Astrocyte (in vitro differentiated cells and primary cell): ENCODE measurements at places on chromosomes 3 and 15.
A peak's percentile ranks its signal among the peaks of the same experiment; 100 is the strongest.

DNA sequence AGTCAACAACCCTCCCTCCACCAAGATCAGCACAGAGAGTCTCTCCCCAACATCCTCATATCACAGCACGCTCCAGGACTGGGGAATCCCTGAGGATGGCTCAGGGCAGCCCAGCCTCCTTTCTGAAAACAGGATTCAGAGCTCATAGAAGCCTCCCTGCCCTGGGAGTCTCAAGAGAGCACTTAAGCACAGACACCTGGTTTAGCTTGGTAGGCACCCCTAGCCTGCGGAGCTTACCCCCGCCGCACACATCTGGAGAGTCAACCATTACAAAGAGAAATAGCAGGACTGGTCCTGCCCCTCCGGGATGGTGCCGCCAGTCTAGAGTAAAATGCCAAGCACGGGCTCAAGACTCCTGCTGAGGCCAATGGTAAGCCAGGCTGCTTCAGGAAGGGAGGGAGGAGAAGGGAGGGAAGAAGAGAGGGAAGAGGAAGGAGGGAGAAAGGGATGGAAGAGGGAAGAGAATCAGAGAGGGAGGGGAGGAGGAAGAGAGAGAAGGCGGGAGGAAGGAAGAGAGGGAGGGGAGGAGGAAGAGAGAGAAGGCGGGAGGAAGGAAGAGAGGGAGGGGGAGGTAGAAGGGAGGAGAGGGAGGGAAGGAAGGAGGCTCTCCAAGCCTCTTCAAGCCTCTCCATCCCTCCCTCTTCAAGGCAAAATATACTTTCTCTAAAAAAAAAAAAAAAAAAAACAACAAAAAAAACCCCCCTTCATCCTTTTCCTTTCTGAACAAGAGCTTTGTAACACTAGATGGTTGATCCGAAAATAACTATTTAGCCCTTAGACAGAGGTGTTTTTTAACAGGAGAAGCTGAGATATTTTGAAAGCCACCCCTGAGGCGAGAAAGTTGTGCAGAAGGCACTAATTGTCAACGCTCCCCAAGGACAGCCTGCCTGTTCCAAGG is 278.6 kb upstream of the TLE3 start:
- no peak for DNase-seq

- no peak for DNase-seq
These were observed 44.9 kb downstream of the TRIM69 start for GRCh38 chr15:44781128-44781810.

GRCh38 chr3:155404486-155404885 is 111.0 kb upstream of the STRIT1 start:
- no peak for DNase-seq

DNA sequence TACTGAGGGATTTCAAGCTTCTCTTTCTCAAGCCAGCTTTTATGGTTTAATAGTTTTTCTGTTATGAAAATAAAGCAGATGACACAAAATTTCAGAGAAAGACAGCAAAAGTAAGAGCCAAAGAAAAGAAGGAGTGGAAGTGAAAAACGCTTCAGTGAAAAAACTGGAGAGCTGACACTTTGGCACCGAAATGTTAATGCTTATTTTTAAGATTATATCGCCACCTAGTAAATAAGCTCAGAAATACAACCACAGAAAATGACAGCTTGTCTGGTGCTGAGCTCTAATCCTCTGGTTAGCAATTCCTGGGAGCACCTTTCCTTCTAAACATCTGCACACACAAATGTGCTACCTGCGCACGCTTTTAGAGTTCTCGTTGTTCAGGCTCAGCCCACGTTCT is 101.6 kb downstream of the ZPLD1 start:
- DNase-seq, result peak; percentile 15

GRCh38 chr15:65286069-65286703 is 497 bp downstream of the PARP16 start:
- DNase-seq, result peak; percentile 18

DNA sequence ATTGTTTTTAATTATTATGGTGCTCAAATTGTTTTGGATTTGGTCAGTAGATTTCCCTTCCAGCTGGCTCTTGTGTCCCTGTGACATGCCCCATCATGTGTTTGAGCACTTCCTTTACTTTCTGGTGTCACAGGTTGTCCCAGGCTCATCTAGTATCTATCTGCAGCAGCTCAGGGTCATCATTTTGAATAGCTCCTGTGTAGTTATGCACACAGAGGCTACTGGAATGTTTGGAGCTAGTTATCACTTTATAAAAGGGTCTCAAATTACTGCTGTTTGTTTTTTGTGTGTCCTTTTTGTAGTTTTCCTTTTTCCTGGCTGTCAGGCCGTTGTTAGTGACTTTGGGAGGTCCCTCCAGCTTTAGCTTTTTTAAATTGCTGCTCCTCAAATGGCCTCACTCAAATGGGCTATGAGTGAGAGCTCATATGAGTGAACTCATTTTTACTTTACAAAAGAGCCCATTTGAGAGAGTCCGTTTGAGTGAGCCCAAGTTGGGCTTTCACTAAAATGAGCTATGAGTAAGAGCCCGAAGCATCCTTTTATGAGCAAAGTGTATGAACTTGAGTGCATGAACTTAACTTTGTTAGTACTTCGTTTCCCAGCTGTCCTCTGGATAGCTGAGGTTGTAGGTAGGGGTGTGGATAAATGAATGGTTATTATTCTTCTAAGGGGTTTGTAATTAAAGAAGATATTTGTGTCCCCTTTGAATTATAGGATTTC is 43.8 kb downstream of the SQOR start:
- no peak for DNase-seq

GRCh38 chr3:116413319-116413718 is 32.0 kb downstream of the LSAMP start:
- DNase-seq, result no peak

DNA sequence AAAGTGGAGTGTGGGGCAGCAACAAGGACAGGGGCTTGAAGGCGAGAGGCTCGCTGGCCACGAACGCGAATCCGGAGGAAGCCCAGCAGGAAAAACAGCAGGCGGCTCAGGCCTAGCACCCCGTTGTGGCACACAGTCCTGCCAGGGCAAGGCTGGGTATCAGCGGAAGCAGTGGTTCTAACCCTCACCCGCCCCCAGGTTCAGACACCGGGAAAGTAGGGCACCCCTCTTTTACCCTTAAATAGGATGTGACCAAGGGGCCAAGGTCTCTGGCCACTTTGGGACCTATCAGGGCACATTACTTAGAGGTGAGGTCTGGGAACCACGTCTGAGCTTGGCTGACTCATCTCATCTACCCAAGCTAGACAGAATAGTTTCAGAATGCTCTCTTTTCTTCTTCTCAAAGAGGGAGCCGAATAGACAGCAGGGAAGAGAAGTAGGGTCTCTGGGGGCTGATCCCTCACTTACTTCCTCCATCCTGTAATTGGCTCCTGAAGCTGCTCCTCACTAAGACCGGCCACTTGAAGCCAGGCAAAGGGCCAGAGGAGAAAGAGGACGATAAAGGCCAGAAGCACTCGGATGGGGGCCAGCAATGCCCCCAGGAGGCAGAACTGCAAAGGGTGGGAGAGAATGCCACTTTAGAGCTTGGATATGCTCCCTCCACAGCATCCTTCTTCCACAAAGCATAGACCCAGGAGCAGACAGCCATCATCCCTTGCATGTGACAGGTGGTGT is 1.7 kb downstream of the LPCAT4 start:
- DNase-seq, result peak; percentile 27

DNA sequence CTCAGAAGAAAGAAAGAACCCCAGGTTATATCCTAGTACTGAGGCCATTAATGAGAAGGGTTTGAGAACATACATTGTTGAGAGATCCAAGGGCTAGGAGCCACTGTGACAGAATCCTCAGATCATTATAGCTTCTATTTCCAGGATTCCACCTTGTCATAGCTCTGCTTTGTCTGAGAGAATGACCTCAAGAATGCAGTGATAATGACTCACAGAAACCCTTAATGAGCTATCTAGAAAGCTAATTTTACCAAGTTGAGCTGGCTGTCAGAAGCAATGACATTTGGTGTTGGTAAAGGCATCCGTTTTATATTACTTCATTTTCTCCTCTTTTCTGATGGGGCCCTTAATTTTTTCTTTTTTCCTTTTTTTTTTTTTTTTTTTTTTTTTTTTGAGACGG is 10.9 kb downstream of the TRIP4 start:
- DNase-seq, result peak; percentile 43

DNA sequence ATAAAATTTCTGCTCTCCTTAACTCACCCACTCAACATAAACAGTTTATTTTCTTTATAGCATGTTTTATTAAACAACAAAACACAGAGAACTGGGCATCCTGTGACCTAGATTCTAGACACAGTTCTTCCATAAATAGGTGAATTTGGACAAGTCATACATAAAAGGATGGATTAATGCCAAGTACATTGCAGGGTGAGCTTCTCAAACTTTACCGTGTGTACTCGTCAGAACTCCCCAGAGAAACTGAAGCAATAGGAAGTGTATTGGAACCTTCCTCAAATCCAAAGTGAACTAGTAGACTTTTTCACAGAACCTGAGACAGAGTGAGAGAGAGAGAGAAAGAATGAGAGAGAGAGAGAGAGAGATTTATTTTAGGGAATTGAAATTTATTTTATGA is 139.7 kb downstream of the CD47 start:
- DNase-seq, result no peak

GRCh38 chr3:141898908-141899307 is 22.5 kb downstream of the ATP1B3 start:
- DNase-seq, result no peak

- peak; percentile 13 for DNase-seq
These were observed 893.5 kb downstream of the TUSC7 start for GRCh38 chr3:117603097-117603496.

DNA sequence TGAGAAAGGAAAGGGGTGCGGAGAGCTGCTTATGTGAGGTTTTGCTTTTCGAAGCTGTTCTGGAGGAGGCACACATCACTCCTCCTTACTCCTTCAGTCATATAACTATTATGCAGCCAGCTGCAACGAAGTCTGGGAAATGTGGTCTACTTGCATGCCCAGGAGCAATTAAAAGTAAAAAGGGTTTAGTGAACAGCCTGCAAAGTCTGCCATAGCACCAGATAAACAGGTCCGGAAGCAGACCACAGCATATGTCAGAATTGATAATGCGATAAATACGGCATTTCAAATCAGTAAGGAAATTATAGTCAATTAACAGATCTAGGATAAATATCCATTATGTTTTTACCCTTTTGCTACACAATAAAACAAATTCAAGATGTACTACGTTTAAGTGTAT is 99.5 kb downstream of the POLR2M start:
- DNase-seq, result no peak

GRCh38 chr15:40340740-40341400 is at the start of gene CCDC9B:
TSS of gene CCDC9B (minus strand) at chr15:40340939. CDS start at chr15:40340819, 120 bp downstream.
- DNase-seq, result peak; percentile 74

DNA sequence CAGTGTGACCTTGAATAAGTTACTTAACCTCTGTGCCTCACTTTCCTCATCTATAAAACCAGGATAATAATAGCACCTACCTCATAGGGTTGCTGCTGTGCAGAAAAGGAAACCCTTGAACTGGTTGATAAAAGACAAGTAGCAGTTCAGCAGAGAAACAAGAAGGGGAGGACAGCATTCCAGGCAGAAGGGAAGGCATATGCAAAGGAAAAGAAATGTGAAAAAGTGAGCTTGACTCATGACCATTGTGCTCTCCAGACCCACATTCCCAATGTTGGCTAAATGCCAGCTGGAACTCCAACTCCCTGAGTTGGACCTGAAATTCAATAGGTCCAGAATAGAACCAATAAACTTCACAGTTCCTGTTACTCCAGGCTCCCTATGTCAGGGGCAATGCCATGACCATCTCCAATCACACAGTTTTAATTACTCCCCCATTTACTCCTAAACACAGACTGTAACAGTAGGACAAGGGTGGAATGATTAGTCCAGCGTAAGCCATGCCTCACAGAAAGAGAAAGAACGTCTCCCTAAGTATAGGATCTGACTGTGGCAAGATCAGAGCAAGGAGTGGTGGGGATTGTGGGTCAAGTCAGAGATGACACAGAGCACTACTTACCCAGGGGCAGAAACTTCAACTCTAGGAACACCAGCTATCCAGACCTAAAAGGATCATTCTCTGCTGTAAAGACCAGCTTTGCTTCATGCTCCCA is 26.9 kb downstream of the PRKAR2A start:
- DNase-seq, result peak; percentile 73

GRCh38 chr3:112550859-112551258 is 10.9 kb downstream of the ATG3 start:
- no peak for DNase-seq

DNA sequence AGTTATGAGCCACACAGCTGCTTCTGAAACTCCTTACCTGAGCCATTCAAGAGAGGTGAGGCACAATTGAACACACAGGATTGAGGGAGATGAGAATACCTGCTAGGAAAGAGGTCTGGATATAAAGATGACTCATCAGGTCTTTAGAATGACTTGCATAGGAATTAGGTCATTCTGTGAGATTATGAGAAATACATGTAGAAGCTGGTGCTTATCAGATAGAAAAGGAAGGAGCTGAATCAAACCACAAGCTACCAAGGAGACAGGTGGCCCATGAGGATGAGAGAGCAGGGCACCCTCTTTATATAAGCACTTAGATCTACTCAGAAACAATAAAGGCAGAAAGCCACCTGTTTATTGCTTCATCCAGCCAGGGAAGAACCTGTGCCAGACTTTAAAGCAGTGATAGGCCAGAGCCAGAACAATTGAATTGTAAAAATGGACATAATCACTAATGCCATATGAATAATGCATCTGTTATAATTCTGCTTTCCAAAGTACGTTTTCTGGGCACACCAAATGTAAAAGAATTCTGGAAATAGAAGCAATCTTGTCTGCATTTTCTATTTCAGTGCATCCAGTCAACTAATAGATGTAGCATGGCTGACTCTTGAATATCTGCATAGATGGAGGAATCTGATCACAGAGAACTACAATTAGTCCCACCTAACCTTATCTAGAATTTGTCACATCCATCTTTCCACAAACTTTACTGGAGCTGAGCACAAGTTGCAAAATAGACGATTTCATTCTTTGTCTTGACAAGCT is 74.9 kb downstream of the PIK3R4 start:
- no peak for DNase-seq

GRCh38 chr3:14438262-14438661 is 35.9 kb downstream of the SLC6A6 start:
- DNase-seq, result no peak
